Kasumi-1 (cell line): ENCODE measurements at places on chromosomes 3 and 15.

DNA sequence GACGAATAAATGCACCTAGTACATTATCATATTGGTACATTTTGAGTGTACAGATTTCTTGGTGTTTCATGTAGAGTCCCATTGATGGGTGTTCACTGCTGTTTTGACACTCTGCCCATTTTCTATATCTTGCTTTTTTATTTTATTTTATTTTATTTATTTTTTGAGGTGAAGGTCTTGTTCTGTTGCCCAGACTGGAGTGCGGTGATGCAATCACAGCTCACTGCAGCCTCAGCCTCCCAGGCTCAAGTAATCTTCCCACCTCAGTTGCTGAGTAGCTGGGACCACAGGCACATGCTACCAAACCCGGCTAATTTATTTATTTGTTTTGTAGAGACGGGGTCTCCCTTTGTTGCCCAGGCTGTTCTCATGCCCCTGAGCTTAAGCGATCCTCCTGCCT is 44.2 kb downstream of the DNAJC13 start:
- no peak for DNase-seq

DNA sequence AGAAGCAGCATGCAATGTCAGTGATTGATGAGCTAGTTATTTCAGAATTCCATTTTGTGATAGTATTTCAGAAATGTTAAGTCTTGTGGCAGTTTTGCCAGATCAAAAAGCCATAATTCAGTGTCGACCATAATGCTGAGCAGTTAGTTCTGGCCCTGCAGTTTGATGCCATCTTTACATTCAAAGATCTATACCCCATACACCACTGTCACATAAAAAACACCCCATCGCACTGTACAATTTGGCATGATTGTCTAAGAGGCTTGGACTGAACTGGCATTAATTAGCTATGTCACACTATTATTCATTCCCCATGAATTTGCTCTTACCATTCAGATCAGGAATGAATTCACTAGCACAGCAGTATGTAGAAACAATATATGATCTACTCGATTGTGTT is 127.7 kb upstream of the EPHA3 start:
- DNase-seq, result no peak

- DNase-seq, result no peak
Measured at GRCh38 chr15:62902821-62903220, 139.7 kb upstream of the TPM1 start.

DNA sequence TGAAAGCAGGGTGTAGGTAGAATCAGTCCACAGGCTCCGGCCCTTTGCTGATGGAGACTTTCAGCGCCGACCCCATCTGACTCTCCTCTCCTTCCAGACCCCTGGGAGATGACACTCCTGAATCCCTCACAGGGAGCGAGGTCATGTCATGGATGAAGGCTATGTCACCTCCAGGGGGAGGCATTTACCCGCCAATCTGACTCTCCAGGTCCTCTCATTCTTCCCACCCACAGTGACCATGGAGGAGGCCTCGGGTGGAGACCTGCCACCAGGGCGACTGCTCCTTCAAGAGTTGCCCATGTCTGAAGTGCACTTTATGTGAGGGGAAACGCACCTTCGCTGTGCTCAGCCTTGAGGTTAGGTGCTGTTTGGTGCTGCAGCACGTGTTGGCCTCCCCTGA is 112.7 kb downstream of the KLF13 start:
- no peak for DNase-seq

- no peak for DNase-seq
Measured at GRCh38 chr3:64861684-64862083, 173.9 kb upstream of the ADAMTS9 start.

- peak; percentile 96 for DNase-seq
Measured at GRCh38 chr3:120642368-120642948, 39.6 kb downstream of the HGD start.

DNA sequence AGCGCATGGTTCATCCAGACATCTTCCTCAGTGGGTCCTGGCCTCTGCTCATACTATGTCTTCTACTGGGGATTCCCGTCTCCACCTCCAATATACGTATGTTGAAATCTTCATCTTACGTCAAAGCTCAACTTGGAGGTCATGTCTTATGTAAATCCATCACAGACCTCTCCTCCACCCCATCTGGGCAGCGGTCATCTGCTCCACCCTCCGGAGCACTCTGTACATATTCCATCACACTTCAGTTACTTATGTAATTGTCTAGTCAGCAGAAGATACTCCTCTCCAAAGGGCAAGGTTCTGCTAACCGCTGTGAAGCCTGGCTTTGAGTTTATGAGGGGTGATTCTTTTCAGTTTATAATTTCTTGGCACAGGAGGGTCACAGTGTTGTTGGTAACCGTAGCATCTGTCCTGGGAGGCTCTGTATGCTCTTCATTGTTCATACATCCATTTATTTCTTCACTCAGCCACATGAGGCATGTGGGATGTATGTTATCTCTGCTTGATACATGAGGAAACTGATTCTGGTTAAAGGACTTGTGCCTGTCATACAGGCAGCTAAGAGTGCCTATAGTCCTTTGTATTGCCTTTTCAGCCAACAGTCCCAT is 22.1 kb downstream of the MAP2K1 start:
- no peak for DNase-seq

- no peak for DNase-seq
Measured at GRCh38 chr3:35646081-35646480, 6.8 kb downstream of the ARPP21 start.

- no peak for DNase-seq
Measured at GRCh38 chr15:70035719-70036077, 62.0 kb downstream of the TLE3 start.

DNA sequence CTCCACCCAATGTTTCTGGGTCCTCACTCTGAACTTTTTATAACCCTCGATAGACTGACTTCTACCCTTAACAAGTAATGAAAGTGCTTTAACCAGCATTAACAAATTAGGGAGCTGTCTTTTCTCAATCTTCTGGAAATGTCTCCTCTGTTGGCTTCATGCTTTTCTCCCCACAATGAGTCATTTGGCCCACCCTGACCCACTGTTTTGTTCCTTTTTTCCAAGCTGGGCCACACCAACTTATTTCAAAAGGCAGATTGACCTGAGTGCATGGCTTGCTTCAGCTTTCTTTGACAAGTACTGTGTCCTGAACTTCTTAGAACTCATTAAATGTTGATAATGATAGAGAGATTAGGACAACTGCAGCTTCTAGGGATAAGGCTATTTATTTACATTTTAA is 199.6 kb upstream of the SEMA6D start:
- no peak for DNase-seq

DNA sequence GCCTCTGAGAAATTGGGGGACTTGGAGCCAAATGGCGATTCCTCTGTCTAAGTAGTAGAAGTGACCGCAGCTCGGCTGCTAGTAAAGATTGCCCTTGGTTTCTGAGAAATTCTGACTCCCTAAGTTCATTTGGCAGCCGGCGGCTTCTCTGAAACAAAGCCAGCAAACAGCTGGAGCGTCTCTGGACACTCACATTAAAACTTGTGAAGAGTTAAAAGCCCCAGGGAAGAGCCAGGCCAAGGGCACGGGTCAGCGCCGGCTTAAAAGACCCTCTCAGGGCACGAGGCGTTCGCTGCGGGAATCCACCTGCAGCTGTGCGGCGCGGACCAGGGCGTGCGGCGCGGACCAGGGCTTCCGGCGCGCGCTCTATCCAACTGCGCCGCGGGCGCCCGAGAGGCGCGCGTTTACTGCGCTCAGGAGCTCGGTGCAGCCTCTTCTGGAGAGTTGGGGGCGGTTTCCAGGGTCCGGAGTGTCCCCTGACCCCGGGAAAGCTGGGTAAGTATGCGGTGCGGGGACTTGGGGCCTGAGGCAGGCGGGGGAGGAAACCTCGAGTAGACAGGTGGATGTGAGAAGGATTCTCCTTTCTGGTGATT is at the start of gene COL6A5:
TSS of gene COL6A5 (plus strand) at position 186 of the 593 bp plus-strand sequence. CDS start 27,967 bp downstream, outside the sequence.
- DNase-seq, result no peak

- DNase-seq, result no peak
Measured at GRCh38 chr3:23985747-23986544, 40.9 kb downstream of the NR1D2 start.

DNA sequence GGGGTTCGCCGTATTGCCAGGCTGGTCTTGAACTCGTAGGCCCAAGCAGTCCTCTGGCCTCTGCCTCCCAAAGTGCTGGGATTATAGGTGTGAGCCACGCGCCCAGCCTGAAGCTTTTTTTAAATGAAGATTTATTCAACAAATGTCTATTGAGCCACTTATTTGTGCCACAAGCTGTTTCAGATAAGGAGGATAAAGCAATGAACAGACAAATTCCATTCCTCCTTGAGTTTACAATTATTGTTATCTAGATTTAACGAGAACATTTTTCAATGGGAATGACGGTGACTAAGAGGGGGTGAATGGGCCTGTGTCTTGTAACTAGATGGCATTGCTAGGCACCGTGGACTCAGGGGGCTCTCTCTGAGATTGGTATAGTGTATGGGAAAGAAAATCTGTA is 10.2 kb downstream of the PPARG start:
- DNase-seq, result no peak

GRCh38 chr3:129315223-129315997 is 36.7 kb downstream of the HMCES start:
- peak; percentile 15 for DNase-seq

GRCh38 chr15:70863450-70864218 is 9.7 kb upstream of the LARP6 start:
- DNase-seq, result no peak

DNA sequence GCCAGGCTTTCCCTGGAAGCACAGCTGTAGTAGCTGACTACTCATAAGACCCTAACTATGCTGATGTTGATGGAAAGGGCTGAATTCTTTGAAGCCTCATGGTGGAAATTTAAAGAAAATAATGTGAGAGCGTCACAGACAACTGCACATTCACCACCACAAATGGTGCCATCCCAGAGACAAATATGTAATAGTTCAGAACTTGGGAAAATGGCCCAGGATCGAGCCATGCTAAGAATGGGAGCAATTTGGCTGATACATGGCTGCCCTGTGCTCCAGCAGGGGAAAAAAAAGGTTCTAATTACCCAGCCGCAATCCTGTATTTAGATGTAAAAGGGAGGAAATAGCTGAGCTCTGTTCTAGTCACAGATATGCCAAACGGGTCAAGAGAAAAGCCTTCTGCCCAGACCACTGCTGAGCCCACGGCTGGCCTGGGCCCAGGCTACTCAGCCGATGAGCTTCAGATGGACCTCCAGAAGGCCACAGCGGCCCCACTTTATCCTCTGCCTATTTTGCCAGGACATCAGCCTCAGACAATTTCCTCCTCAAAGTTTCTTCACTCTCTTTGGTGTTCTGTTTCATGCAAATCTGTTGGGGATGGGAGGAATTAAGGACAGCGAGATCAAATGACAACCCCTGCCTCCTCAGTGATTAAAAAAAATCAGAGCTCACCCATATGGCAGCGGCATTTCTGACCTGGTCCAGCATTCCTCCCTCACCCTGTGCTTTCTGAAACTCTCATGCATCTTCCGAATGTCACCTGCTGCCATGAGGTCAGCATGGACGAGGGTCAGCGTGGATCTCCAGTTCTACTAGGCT is 54.5 kb upstream of the MEX3B start:
- DNase-seq, result no peak

DNA sequence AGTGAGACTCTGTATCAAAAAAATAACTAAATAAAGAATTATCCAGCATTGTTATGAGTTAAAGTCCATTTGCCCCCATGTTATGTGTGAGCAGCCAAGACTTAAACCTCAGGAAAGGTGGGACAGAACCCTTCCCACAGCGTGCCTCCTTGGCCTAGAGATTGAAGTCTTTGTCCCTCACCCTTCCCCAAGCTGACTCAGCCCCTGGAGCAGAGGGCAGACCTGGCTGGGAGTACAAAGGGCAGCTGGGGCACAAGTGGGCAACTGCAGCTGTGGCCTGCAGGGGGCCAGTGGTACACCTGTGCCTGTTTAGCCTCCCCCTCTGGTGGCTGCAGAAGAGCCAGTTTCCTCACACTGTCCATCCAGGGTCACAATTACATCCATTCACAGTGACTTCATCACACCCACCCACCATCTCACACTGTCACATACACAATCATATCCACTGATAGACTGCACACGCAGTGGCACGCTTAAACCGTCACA is 940 bp upstream of the ACY1 start:
- DNase-seq, result peak; percentile 67

- DNase-seq, result no peak
Measured at GRCh38 chr15:94555841-94556519, 324.6 kb downstream of the MCTP2 start.

GRCh38 chr3:10577486-10577885 is 72.1 kb upstream of the ATP2B2 start:
- no peak for DNase-seq

GRCh38 chr3:143529018-143529478 is 319.2 kb downstream of the SLC9A9 start:
- DNase-seq, result no peak

DNA sequence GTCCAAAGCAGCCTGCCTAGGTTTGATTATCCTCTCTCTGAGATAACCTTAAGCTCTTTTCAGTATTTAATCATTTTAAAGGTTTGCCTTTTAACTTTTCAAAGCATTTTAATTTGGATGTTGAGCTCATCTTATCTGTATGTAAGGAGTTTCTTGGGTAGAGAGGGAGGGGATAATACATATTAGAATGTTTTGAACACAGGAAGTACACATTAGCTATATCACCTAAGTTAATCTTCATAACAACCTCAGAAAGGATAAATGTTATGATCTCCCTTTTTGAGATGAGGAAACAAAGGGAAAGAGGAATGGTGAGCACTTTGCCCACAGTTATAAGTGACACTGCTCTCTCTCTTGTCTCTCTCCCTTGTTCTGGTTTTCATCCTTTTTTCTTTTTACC is 2.2 kb upstream of the CD47 start:
- DNase-seq, result no peak

DNA sequence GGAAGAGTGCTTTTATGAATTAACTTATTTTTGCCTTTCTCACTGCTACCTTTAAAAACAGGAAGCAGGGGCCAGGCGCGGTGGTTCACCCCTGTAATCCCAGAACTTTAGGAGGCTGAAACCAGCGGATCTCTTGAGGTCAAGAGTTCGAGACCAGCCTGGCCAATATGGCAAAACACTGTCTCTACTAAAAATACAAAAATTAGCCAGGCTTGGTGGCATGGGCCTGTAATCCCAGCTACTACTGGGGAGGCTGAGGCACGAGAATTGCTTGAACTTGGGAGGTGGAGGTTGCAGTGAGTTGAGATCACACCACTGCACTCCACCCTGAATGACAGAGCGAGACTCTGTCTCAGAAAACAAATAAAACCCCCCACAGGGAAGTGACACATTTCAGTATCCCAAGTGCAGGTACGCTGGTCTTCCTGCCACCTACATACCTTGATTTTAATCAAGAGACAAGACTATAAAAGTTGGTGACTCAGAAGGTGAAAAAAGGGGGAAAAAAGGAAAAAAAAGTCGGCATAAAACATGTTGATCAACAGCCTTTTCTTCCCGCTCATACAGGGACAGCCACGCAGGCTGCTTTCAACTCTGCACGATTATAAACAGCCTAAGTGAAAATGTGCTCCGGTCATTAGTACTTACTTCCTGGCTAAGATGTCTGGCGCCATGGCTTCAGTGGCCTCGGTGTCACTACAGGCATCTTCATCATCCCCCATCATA is 18.8 kb downstream of the PPP1R2 start:
- DNase-seq, result no peak

GRCh38 chr3:25478964-25479726 is 51.1 kb downstream of the RARB start:
- no peak for DNase-seq
